ENCODE measurements at places on chromosomes 6 and 20. TPM values are rescaled to one million over a fixed set of nuclear protein-coding genes. Genes with fewer than 3 reads are reported as not detected.

The RAB44 gene
- not detected for total RNA-seq

The FAM83C gene
- total RNA-seq: not detected

The ZFP64 gene
- total RNA-seq: 27.6 TPM

- DNase-seq: no peak
Measured at GRCh38 chr6:56353860-56354259, 106.5 kb upstream of the COL21A1 start.

- DNase-seq: no peak
Measured at GRCh38 chr6:110613356-110613755, 136.9 kb upstream of the SLC22A16 start.

- DNase-seq: no peak
Measured at GRCh38 chr20:35144694-35145093, 2.4 kb downstream of the EDEM2 start.

DNA sequence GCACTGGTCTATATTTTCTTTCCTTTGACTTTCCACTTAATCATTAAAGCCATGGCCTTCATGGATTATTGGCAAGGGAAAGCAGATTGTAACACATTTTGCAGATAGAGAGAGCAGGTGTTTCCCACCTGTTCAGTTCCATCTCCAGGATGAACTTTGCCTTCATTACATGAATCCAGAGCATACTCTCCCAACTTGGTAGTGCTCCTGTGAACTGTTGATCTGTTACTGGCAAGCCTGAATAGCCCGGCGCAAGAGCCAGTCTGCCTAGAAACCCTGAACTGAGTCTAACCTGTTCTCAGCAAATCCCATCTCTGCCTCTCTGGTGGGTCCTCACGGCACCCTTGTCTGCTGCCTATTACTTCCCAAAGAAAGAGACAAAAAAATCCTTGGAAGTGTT, 210.3 kb downstream of the PLCB1 start:
- no peak for DNase-seq

- DNase-seq: no peak
Measured at GRCh38 chr6:170114956-170115855, 175.7 kb downstream of the DLL1 start.
